ENCODE measurements at places on chromosomes 4 and X.
A peak's percentile ranks its signal among the peaks of the same experiment; 100 is the strongest.

- DNase-seq: no peak
Measured at GRCh38 chr4:848307-848691, 22.4 kb upstream of the CPLX1 start.

- no peak for DNase-seq
Measured at GRCh38 chr4:120010646-120011045, 56.0 kb downstream of the MAD2L1 start.

- no peak for DNase-seq
Measured at GRCh38 chr4:6114601-6115000, 85.7 kb downstream of the JAKMIP1 start.

GRCh38 chrX:118545510-118545909 lies 49.9 kb downstream of the DOCK11 start:
- no peak for DNase-seq

DNA sequence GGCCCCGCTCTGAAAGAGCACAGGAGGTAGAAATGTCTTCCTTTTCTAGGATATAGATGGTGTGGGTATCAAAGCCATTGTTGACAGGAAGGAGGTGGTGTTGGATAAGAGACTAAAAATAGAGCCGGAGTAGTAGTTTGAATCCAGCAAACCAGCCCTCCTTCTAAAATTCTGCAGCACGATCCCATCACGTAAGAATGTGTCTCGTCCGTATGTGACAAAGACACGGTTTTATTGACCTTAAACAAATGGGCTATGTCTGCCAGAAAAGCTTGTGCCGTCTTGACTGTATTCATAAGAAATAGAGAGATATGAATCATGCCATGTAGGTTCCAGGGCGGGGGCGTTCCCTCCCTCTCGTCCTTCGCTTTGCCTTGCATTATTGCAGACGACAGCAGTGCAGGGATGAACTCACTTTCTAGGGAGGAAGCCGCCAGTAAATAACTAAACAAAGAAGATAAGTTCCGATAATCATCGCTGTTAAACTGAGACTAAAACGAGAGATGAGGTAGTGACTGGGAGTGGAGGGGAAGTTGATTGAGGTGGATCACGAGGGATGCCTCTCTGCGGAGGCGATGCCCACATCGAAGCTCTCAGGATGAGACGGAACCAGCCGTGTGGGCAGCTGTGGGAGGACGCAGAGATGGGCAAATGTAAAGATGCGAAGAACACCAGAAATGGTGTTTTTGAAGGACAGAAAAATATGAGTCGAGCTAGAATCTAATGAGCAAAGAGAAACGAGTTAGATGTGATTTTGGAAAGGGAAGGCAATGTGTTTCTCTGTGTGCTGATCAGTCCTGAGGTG lies 3.4 kb downstream of the TENM3 start:
- DNase-seq: no peak

DNA sequence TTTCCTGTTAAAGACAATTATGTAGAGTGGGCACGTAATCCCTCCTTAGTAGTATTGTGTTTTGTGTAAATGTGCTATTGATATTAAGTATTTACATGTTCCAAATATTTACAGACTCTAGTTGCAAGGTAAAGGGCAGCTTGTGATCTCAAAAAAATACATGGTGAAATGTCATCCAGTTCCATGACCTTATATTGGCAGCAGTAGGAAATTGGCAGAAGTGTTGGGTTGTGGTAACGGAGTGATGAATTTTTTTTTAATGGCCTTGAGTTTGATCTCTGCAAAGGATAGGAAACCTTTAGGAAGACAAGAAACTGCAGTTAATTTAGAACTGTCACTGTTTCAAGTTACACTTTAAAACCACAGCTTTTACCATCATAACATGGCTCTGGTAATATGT lies 74.3 kb downstream of the NPNT start:
- no peak for DNase-seq

DNA sequence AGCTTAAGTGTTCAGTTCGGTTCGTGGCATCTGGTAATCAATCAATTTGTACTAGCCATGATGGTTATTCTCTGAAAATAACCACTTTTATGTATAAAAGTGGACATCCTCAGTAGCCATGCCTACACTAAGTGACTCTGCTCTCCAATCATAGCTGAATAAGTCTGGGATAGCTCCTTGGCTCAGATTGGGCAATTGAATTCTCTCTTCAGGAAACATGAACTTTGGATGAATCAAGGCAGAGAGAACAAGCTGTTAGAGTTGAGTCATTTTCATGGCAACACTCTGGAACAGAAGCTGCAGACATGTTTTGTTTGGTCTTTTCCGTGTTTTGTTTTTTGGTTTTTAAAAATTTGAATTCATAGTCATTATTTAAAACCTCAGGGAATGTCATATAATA lies 66.8 kb upstream of the TMEM164 start:
- no peak for DNase-seq

GRCh38 chr4:146638786-146639505 lies at the start of gene POU4F2:
POU4F2 (plus strand) TSS chr4:146638893; CDS start chr4:146639141, 248 bp downstream.
- DNase-seq: no peak

DNA sequence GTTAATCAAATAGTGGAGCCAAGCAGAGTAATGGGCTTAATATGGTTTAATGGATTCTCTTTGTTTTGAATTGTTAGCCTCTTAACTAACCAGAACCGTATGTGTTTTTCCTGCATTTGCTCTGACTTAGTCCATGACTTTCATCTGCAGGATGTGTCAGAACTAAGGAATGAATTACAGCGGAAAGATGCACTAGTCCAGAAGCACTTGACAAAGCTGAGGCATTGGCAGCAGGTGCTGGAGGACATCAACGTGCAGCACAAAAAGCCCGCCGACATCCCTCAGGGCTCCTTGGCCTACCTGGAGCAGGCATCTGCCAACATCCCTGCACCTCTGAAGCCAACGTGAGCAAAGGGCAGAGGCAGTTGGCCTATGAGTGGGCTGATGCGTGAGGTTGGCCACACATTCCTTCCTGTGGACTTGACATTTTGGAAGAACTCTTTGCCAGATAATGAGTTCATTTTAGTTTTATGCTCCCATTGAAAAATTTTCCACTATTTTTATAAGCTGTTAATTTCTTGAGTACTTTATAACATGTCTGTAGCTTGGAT lies 9.1 kb downstream of the MED28 start:
- no peak for DNase-seq

DNA sequence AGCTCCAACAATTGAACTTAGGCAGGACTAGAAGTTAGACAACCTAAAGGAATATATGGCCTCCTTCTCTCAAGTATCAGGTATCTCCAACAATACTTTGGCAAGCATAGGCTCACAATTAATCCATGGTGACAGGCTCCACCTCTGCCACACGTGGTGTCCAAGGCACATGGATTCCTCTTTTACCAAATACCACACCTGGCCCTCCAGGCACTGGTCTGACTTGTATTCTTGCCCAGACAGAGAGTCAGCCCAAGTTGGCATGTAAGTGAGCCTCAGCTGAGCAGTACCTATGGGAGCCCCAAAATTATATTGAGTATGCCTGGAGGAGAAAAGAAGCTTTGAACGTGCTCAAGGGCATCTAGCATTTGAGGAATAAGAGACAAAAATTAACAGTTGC lies 19.6 kb downstream of the SRPX2 start:
- peak; percentile 13 for DNase-seq

DNA sequence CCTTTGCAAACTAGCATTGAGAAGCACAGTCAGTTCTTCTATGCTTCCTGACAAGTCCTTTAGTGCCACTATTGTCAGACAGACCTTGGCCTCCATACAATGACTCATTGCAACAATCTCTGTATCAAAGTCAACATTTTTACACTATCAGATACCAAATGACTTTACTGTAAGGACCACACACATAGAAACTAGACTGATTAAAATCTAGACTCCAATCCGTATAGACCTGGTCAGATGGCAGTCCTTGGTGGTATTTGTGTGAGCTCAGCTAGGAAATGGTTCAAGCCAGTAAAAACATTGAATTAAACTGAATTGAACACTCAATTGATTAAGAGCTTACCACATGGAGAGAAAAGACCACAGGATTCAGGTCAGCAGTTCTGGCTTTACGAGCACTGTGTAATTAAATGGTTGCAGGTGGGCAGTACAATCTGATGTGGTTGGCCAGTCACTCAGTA lies 549.8 kb upstream of the LCORL start:
- DNase-seq: no peak

- DNase-seq: no peak
Measured at GRCh38 chrX:15834827-15835595, 19.6 kb downstream of the AP1S2 start.

GRCh38 chr4:72842323-72842722 lies 227.2 kb downstream of the COX18 start:
- no peak for DNase-seq

- DNase-seq: no peak
Measured at GRCh38 chr4:21893136-21893535, 55.4 kb downstream of the KCNIP4 start.

DNA sequence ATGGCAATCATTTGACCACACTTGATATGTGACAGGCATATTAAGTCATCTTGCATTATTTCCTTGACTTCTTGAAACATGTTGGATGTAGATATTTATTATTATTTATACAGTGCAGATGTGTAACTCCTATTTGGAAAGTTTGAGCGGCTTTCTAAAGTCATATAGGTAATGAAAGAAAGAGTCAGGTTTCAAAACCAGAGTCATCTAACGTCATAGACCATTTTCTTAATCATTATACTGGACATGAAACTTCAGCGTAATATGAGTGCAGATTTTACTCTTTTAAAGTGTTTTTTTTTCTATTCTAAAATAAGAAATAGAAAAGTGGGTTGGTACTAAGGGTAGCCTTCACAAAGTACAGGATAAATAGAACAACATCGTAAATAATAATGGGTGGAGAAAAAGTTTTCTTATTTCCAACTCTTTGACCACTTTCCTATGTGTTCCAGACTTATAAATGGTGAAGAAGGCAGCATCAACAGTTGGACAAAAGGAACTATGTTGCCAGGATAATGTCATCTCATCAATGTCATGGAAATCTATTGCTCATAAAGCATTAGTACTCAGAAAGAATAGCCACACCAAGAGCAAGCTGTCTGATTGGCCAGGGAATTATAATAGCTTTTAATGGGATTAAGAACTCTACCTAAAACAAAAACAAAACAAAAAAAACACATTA lies 108.0 kb upstream of the PCDH18 start:
- no peak for DNase-seq

- DNase-seq: no peak
Measured at GRCh38 chrX:136182414-136182813, 35.1 kb downstream of the FHL1 start.

GRCh38 chr4:121814756-121815155 lies 8.9 kb downstream of the CCNA2 start:
- DNase-seq: no peak

DNA sequence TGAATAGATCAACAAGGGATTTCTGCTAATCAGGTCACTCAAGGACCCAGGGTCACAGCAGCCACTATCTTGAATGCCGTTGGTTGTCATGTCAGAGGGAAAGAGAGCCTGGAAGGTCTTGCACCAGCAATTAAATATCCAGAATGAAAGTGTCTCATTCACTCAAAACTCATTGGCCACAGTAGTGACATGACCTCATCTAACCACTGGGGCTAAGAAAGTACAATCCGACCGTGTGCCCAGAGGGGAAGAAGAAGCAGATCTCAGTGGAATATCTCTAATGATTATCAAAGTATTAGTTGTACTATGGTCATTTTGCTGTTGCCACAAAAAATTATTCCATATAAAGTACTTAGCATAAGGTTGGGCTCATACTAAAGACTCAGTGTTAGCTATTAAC lies 210.0 kb downstream of the QDPR start:
- no peak for DNase-seq

DNA sequence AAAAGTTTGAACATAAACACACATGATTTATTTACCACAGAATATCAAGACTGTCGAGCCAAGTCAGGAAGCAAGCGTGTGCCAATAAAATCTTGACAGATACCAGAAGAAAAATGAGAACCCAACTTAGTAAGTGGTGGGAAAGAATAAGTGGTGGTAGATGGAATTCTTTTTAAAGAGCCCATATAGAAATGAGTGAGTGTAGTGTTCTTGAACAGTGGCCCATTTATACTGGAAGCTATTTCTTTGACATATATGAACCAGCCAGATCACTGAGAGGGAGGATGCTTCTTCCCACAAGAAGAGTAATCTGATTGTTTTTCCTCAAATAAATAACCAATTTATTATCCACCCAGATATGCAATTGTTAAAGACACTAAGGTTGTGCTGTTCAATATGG lies 98.0 kb downstream of the NHS start:
- DNase-seq: no peak

DNA sequence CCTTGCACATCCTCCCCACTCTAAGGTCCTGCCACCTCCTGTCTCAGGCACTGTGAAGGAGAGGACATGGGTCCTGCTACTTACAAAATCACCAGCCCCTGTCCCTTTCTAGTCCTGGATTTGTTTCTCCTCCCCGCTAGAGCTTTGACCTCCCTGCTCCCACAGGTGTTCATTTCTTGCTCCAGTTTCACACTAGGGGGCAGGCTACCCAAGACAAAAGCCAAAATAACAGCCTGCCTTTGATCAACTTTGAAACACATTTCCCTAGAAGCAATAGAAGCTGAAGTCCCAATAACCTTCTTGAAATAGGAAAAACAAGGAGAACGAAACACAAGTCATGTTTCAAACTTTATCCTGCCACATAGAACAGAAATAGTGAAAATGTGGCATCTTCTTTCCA lies 164.4 kb downstream of the QDPR start:
- no peak for DNase-seq

- DNase-seq: no peak
Measured at GRCh38 chr4:3044870-3045819, 29.2 kb downstream of the HTT-AS start.

GRCh38 chrX:109733613-109734083 lies 591 bp upstream of the ACSL4 start:
- DNase-seq: no peak

GRCh38 chr4:123832173-123833026 lies 435.8 kb downstream of the SPRY1 start:
- DNase-seq: no peak

DNA sequence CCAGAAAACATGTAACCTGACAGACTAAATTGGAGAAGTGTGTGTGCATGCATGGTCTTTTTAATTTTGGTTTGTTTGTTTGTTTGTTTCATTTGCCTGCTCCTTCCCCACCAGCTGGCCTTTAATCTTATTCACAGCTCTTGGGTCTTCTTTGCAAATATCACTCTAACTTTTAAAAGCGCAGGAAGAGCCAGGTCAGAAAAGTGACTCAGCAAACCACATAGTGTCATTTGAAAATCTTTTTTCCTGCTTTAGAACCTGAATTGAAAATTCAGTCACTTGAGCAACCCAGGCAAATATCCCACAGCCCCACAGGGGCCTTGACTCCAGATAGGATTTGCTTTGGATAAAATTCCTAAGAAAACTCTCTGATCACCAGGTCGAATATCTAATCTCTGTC lies 4.6 kb downstream of the TMEM255A start:
- no peak for DNase-seq

GRCh38 chr4:10033191-10033881 lies 12.0 kb upstream of the SLC2A9 start:
- no peak for DNase-seq

DNA sequence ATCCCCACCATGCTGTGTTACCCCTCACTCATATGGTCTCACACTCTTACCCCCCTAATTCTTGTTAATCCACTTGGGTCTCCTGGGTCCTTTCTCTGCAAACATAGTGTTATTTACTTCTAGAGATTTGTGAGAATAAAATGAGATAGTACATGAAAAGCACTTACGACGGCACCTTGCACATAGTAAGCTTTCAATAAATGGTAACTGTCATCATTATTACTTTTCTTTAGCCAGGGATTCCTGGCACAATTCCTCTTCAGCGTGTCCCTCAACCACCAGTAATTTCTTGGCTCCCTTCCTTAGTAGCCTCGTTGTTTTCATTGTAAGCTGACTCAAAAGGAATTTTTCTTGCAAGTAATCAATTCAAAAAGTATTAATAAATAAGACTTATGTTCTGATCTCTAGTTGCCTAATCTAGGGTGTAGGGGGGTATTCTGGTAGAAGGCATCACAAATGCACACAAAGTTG lies 30.1 kb upstream of the RBMX start:
- DNase-seq: no peak
